ENCODE measurements at places on chromosomes 5 and 9.

- no peak for DNase-seq
These were observed 21.4 kb downstream of the SEMA4D start for GRCh38 chr9:89476546-89476945.

DNA sequence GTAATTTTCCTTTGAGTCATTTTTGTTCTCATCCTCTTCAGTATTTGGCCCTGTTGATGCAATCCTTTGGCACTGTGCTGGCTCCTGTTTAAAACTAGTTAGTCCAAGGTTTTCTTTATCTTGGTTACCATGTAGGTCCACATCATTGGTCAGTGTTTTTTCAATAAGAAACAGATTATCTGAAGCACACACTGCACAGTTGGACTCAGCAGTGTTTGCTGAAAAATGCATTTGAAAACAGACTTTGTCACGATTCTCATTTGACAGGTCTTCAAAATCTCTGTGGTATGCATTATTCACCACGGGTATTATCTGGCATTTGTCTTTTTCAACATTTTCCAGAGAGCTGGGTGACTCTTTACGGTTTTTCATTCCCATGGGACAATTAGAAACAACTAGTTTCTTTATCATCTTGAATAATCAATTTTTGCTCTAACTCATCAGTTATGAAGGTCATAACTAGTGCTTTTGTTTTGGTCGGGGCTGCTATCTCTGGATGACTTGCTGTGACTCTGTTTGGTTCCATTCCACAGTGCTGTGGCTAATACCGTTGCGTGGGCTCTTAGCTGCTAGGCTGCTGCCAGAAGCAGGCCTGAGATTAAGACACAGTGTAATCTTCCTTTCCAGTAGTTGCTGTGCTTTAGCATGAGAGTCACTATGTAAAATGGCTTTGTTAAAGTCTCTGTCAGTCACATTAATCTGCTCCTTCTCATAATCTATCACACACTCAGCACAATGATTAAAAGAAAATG is 36.2 kb downstream of the NUDT12 start:
- no peak for DNase-seq

GRCh38 chr5:174022384-174023095 is 23.0 kb upstream of the NSG2 start:
- no peak for DNase-seq

DNA sequence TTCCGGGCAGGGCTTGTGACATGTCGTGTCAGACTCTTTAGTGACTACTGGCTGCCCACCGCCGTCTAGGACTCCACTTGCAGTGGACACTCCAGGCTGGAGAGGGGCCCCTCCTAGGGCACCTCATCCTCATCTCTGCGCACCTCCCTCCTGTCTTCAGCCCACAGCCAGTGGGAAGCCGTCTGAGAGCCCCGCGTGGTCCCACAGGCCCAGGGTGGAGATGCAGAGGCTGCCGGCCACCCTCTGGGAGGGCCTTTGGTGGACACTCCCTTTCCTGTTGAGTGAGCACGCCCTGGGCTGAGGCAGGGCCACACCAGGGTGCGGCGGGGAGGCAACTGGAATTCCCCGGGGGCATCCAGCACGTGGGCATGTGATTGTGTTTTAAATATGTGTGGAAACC is 80.5 kb downstream of the IRX2 start:
- DNase-seq: no peak

DNA sequence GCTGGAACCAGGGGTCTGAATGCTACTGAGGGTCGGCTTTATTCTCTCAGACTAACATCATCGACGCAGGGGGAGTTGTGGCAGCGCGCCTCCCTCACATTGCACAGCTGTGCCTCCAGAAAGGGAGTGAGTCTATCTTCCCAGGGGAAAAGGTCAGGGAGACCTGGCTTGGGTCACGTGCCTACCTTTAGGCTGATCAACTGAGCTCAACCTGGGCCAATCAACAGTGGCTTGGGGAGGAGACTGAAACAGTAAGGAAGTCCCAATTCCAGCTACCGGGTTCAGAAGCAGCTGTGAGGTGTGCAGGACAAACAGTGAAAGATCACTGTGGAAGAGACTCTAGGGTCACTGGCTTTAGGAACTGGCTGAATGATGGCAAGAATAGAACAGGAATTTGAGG is 14.3 kb downstream of the SNX30 start:
- DNase-seq: no peak

DNA sequence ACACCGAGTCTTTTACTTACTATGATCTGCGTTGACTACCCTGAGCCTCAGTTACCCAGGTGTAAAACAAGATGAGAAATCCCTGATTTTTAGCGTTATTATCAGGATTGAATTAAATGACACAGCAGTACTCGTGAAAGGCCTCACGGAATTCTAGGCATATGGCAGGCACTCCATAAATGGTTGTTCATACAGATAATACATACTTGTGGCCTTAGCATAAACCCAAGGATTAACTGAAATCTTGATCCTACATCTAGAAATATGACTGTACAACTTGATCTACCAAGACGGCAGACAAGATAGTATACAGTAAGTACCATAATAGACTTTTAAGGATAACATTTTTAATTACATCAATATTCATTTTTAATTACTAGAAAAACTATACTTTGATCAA is 409.8 kb downstream of the BNC2 start:
- DNase-seq: no peak

DNA sequence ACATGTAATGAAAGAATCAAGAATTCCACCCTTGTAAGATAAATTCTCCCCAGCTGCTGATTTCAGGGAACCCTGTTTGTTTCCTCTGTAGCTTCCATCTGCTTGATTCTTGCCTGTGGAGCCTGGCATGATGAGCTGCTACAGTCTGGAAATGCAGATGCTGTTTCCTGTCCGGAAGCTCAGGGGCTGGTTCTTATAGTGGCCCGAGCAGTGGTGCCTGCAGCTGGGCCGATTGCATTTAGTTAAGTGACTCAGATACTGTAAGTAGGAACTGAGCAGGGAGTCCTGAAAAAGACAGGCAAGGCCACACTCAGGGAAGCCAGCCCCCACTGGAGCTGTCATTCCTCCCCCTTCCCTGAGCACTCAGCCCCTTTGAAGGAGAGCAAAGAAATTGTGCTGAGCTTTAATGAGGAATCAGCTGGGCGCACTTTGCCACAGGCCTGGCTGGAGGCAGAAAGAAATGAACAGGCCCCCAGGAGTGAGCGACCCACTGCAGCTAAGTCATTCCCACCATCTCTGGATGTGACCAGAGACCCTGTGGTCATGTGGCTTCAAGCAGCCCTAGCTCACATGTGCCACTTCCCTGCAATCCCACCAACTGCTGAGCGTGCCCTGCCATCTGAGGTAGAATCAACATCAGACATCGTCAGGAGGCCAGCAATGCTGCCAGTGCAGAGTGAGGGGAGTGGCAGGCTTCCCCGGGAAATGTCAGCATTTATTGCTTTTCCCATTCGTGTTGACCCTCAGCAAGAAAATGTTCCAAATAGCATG is 206.0 kb upstream of the WWC1 start:
- DNase-seq: no peak

- no peak for DNase-seq
These were observed 22.0 kb downstream of the C9orf57 start for GRCh38 chr9:72038408-72038807.

DNA sequence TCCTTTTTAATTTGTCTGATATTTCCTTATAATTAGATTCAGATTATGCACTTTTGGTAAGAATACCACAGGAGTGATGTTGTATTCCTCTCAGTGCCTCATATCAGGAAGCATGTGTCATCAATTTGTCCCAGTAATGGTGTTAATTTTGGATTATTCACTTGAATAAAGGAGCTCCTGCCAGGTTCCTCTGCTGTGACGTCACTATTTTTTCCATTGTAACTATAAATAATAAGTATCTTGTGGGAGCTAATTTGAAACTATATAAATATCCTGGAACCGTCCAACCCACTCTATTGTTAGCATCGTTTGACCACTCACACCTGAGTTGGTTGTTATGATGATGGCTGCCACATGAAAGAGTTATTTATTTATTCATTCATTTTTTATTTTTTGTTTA is 107.9 kb downstream of the INVS start:
- DNase-seq: no peak

- DNase-seq: no peak
These were observed 96.0 kb upstream of the PRRC1 start for GRCh38 chr5:127421471-127421870.

- no peak for DNase-seq
These were observed 165.1 kb downstream of the PLK2 start for GRCh38 chr5:58294598-58295305.

- DNase-seq: no peak
These were observed 68.2 kb upstream of the TBCA start for GRCh38 chr5:77844373-77844622.

- no peak for DNase-seq
These were observed 966.9 kb downstream of the TAF11L14 start for GRCh38 chr5:18601185-18601584.

GRCh38 chr9:37512437-37512836 is 26.7 kb downstream of the POLR1E start:
- DNase-seq: no peak

- no peak for DNase-seq
These were observed 154.9 kb upstream of the VLDLR start for GRCh38 chr9:2466703-2467102.

DNA sequence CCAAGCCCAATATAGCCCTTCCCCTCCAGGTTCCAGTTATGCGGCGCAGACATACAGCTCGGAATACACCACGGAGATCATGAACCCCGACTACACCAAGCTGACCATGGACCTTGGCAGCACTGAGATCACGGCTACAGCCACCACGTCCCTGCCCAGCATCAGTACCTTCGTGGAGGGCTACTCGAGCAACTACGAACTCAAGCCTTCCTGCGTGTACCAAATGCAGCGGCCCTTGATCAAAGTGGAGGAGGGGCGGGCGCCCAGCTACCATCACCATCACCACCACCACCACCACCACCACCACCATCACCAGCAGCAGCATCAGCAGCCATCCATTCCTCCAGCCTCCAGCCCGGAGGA is 6.3 kb downstream of the NR4A3 start:
- DNase-seq: no peak

- no peak for DNase-seq
These were observed 6.5 kb upstream of the PLEKHG4B start for GRCh38 chr5:85334-85995.

DNA sequence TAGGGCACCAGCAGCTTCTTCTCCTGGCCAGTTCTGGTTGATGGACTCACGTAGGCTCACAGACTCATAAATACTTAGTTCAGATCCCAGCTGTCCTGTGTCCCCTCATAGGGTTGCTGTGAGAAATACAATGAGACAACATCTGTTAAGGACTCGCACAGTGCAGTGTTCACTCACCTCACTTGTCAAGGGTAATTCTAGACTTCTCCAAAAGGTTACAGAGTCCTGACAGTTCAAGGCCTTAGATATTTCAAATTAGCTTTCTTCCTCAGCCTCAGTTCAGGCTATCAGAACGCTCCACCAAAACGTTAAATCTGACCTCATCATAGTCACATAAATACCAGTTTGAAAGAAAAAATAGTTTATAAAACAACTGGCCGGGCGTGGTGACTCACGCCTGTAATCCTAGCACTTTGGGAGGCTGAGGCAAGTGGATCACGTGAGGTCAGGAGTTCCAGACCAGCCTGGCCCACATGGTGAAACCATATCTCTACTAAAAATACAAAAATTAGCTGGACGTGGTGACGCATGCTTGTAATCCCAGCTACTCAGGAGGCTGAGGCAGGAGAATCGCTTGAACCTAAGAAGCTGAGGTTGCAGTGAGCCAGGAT is 106.3 kb downstream of the UGCG start:
- DNase-seq: no peak

DNA sequence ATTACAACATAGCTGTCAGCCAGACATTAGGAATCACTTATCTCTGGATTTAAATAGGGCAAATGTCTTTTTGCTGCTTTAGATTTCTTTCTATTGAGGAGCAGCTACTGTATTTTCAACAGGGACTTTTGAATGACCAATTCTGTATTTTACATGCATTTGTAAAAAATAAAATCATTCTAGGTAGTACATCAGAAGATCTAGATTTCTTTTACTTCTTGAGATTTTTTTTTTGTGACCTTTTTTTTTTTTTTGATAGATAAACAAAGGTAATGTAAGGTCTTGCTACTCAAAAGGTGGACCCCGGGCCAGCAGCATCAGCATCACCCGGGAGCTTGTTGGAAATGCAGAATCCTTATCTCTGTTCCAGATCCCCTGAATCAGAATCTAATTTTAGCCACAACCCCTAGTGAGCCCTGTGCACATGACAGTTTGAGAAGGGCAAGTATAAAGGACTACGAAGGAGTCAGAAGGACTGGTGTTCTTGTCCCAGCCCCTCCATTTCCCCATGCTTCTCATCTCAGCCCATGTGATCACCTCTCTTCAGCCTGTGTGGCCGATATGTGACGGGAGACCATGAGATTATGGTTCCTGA is 37.7 kb upstream of the CKMT2 start:
- no peak for DNase-seq

- no peak for DNase-seq
These were observed 63.4 kb upstream of the SREK1 start for GRCh38 chr5:66080664-66081063.

DNA sequence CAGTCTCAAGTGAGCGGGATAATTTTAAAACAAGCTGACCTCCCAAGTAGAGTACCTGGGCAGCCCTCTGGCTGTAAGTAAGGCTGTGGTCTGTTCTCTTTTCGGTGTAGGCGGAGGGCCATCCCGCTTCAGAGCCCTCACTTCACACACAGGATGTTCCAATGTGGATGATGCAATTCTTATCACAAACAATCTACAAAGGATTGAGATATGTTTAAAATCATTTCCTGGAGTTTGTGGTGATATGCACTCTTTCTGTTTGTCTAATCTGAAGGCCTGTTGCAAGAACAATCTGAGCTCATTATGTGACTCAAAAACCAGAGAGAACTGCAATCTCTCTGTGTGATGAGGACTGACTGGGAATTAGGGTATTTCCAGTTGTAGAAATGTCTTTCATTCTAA is 42.5 kb downstream of the ITGA2 start:
- DNase-seq: no peak

GRCh38 chr5:53172630-53173029 is 63.1 kb upstream of the MOCS2 start:
- no peak for DNase-seq

- DNase-seq: no peak
These were observed 107.5 kb downstream of the PBX3 start for GRCh38 chr9:125854553-125855275.

DNA sequence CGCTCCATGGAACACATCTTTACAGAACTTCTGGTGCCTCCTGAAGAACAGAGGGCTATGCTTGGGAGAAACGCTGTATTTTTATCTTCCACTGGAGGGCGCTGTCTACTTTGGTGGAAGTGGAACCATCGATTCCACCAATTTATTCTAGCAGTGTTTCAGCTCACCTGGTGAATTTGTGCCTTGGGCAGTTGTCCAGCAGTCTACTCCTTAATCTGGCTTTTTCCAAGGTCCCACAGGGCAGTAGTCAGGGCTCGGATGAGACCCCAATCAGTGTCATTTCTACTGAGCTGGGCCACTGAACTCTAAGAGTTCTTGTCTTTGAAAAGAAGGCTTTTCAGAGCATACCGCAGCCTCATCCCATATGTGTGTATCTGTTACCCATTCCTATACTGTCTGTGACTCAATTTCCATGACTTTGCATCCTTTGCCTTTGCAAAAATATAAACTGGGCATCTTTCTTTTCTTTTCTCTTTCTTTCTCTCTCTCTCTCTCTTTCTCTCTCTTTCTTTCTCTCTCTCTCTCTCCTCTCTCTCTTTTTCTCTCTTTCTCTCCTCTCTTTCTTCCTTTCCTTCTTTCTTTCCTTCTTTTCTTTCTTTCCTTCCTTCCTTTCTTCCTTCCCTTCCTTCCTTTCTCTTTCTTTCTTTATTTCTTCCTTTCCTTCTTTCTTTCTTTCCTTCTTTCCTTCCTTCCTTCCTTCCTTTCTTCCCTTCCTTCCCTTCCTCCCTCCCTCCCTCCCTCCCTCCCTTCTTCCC is 138.4 kb upstream of the ZNF618 start:
- DNase-seq: no peak

- DNase-seq: no peak
These were observed 139.8 kb upstream of the RPS23 start for GRCh38 chr5:82417776-82418607.

All from effector memory CD4-positive, alpha-beta T cell (primary cell).